ENCODE measurements at places on chromosomes 2 and 18. TPM values are rescaled to one million over a fixed set of nuclear protein-coding genes. Genes with fewer than 3 reads are reported as not detected.

LRRTM4 gene
- total RNA-seq, result 0.55 TPM

- no peak for DNase-seq
Measured at GRCh38 chr18:47558110-47558750, 306.8 kb upstream of the SKOR2 start.

- DNase-seq, result no peak
Measured at GRCh38 chr18:7329016-7329415, 98.1 kb downstream of the LRRC30 start.

DNA sequence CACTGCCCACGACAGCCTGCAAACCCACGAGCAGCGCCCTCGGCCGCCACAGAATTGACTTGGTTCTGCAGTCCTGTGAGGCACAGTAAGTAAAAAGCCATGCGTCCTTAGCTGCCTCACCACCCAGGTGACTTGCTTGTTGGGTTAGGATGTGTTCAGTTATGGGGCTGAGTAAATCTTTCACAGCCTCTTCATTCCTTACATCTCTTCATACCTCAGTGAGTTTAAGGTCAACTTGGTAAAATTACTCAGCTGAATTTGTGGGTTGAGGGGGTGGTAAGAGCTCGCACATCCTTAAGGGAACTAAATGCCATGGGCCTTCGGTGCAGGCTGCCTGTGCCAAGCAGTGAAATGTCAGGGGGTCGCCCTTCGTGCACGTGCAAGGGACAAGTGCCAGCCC is 165.2 kb upstream of the ALKAL2 start:
- no peak for DNase-seq

- no peak for DNase-seq
Measured at GRCh38 chr2:171327043-171327496, 106.7 kb downstream of the METTL8 start.

All from sigmoid colon (tissue), 7 donors.